ENCODE measurements at places on chromosomes 1 and 21.

DNA sequence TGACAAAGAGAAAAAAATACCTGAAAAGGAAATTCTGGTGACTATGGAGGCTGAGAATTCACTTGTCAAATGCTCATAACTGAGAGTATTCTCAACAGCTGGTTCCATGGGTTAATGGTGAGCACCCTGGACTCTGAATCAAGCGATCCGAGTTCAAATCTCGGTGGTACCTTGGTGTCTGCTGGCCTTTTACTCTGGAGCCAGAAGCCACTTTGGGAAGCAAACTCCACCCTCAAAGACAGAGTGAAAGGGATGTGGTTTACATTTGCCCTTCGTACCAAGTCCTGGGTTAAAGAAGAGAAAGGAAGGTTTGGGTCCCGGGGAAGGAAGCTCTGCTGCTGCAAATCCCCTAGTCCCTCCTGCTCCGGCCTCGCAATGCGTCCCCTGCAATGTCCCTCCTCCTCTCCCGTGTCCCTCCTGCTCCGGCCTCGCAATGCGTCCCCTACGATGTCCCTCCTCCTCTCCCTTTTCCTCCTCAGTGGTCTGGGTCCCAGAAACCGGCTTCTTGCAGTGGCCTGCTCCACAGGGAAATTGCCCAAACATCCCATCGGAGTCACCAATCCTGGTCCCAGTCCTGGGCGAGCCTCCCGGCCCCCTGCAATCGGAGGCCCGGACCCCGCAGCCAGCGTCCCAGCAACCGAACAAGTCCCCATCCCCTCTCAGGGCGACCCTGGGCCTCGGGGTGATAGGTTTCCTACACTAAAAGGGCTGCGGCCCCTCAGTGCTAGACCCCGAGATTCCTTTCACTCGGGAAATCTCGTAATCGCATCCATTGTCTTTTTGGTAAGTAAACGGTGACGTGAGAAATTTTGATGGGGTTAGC lies 129.4 kb downstream of the PPIAL4G start:
- no peak for DNase-seq

- no peak for DNase-seq
Measured at GRCh38 chr1:51740652-51741051, 123.8 kb downstream of the OSBPL9 start.

- no peak for DNase-seq
Measured at GRCh38 chr1:50135716-50136115, 27.0 kb downstream of the ELAVL4 start.

DNA sequence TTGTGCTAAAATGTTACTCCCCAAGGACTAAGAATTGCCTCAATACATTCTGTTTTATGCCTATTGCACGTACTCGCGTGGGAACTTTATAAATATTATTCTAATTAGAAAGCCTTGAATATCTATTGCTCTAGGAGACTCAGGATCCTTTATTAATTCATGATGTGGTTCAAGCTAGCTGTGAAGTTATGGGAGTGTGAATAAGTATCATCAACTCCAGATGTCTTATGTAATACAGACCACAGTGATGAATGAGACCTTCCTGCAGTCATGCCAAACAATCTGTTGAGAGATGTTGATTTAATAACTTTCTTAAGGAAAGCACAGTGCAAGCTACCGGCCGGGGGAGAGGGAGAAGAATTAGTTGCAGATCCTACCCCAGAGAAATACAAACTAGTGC lies 519.2 kb upstream of the ZP4 start:
- no peak for DNase-seq

DNA sequence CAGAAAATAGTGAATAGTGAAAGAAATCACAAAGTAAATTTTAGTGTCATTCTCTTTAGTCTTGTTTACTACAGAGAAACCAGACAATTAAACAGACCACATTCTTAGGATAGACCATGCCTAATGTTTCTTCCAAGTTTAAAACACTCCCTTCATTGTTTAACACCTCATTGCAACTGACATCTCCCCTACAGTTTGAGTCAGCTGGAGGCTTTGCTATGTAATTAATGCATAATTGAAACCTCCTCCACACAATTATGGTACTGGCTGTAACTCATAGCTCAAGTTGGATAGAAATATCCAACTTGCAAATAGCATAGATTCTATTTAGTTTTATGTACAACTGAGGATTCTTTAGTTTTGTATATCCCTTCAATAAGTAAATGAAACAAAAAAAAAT lies 35.2 kb upstream of the B3GALT2 start:
- DNase-seq = no peak

DNA sequence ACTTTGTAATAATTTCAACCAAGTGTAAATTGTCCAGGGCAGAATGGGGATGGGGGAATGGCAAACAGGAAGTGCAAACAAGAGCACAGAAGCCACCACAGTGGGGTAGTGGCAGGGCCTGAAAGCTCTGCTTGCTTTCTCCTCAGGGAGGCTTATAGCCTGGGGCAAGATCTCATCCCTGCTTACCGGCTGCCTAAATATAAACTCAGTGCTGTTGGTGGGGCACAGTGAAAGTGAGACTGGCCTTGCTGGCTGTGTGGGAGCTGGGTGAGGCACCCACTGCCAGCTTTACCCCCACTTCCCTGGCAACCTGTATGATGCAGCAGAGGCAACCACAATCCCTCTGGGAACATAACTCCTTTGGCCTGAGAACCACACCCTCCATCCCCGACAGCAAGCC lies 15.2 kb downstream of the STYXL2 start:
- no peak for DNase-seq

GRCh38 chr1:18599086-18599485 lies 31.6 kb upstream of the PAX7 start:
- DNase-seq = no peak

DNA sequence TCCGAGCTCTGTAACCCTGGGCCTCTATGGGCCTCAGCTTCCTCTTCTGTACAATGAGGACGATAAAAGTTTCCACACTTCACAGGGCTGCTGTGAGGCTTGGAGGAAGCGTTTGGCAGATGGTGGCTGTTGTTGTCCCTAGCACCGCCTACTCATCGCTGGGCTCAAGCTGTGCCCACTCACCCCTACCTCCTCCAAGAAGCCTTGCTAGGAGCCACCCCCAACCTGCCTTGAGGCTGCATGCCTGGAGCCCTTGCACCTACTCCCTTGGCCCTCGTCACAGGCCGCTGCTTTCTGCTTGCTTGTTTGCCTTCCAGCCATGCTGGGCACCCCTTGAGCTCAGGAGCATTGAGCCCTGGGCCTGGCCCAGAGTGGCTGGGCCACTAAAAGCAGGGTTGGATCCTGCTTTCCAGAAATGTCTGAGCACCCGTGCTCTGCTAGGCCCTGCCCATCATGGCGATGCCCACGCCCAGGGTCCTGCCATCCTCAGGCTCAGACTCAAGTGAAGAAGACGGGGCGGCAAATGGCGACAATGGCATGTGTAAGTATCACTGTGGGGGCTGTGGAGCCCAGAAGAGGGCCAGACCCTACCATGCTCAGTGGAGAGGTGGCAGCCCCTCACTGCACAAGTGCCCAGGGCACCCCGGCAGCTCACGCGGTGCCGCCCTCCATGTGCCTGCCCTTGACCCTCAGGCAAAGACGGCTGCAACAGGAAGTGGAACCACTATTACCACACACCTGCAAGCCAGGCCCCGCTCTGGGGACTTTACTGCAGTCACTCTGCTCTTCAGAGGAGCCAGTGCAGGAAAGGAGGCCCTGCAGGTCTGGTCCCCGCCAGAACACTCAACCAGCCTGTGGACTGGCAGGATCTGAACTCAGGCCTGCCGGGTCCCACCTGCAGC lies 9.5 kb downstream of the SH3BGRL3 start:
- no peak for DNase-seq

GRCh38 chr1:182071924-182072323 lies 10.4 kb upstream of the ZNF648 start:
- no peak for DNase-seq

DNA sequence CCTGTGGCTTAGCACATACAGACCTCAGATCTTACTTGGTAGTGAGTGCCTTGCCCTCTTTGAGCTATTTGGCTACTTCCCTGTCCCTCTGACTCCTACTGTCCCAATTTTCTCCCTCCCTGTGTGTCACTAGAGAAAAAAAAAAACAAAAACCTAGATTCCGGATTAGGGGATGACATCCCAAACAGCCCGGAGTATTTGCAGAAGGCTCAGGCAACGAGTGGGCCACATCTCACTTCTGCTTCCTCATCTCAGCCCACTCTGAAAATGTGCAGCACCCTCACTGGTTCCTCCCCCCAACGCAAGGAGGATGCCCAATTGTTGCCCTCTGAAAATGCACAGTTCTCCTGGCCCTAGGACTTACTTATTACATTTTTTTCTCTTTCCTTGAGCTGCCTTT lies 4.9 kb downstream of the NHLH1 start:
- no peak for DNase-seq

GRCh38 chr1:244173240-244173639 lies 122.2 kb downstream of the ZBTB18 start:
- no peak for DNase-seq

- no peak for DNase-seq
Measured at GRCh38 chr1:64246294-64246917, 43.0 kb downstream of the UBE2U start.

- DNase-seq = no peak
Measured at GRCh38 chr21:39010629-39011404, 172.4 kb downstream of the PSMG1 start.

Data from stimulated activated CD4-positive, alpha-beta T cell treated with anti-CD3 and anti-CD28 coated beads, TNF-alpha, amount 100 ng/mL, for 4 hours (primary cell).